Umbilical cord (tissue), 2 donors: ENCODE measurements at places on chromosomes 16 and 17.

DNA sequence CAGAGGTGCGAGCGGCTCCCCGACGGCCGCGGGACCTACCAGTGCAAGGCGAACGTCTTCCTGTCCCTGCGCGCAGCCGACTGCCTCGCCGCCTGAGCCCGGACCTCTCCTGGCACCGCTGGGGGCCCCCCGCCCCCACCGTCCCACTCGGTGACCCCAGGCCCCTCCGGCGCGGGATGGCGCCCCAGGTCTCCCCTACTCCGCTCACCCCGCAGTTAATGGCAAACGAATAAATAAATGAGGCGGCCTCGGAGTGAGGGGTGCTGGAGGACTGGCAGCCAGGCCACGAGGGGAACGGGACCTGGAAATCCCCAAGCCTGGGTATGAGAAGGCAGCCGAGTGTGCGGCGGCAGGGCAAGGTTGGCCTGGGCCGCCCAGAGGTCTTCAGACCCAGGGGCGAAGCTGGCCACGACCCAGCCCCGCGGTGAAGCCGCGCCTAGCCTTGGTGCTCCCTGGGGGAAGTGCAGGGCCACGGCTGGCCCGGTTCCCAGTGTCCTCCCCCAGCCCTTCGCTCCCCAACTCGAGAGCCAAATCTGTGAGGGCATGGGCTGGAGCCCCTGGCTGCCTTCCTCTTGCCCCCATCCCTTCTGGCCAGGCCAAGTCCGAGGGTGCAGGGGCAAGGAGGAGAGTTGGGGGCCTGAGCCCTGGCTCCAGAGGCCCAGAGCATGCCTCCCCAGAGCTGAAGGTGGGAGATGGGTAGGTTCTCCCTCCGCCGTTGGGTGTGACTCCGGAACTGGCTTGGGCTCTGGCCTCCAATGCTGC lies 796 bp downstream of the NPB start:
- DNase-seq: no peak

- DNase-seq: peak; percentile 28
Observed at GRCh38 chr17:4208238-4208637, 55.5 kb downstream of the ANKFY1 start.

DNA sequence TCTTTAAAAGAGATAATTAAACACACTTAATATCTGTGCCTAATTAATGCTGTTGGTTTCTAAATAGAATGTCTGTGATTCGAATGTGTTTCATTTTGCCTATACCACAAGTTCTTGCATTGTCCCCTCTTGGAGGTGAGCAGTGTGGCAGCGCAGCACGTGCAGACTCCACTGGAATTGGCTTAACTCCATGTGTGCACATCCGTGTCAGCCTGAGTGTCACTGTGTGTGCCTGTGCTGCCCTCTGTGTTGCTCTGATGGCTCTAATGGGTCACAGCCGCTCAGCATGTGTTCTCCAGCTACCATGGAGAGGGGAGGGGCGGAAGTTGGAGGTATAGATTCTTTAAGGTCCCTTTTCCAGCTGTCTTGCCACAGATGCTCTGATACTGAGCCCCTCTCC lies 226.6 kb downstream of the SPECC1 start:
- DNase-seq: no peak

GRCh38 chr17:30840771-30841170 lies 9.0 kb downstream of the ATAD5 start:
- DNase-seq: no peak

DNA sequence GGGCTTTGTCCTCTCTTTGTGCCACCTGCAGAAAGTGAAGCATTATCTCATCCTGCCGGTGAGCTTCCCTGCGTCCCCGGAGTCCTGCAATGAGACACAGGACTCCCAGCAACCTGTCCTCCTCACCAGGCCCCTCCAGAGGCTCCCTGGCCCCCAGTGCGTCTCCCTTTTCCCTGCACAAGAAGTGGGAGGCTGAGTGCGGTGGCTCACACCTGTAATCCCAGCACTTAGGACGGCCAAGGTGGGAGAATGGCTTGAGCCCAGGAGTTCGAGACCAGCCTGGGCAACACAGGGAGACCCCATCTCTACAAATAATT lies 8.4 kb downstream of the GRB7 start:
- DNase-seq: no peak

DNA sequence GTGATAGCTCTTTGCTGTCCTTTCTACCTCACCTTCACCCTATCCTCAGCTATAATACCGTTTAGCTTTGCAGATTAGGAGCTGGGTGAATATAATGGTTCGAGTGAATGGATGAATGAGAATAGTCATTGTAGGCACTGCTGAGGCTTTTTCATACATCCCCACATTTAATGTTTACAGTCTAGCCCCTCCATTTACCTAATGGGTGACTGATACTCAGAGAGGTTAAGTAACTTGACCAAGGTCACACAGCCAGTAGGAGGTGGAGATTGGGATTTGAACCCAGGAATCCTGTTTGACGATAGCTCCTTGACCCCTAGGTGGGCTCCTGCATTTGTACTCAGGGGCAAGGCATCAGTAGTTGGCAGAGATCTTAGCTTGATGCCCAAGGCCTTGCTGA lies 195.6 kb downstream of the CCDC182 start:
- no peak for DNase-seq

- no peak for DNase-seq
Observed at GRCh38 chr17:70292366-70292765, 123.0 kb downstream of the KCNJ2 start.

DNA sequence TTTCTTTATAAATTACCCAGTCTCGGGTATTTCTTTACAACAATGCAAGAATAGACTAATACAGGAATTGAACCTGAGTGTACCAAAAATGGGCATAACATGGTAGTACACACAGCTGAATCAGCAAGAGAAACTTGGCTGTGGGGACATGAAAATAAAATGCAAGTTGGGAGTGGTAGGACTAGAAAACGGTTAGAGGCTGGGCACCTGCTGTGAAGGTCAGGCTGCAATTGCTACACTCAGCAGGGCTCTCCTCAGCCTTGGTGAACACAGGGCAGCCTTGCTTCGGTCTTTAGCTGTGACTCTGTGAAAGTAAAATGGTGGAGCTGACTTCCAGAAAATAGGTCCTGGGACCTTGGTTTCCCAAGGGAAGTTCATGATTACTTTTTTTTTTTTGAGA lies 45.6 kb downstream of the CNGB1 start:
- no peak for DNase-seq

GRCh38 chr17:2412561-2413021 lies 11.7 kb upstream of the MNT start:
- DNase-seq: no peak

DNA sequence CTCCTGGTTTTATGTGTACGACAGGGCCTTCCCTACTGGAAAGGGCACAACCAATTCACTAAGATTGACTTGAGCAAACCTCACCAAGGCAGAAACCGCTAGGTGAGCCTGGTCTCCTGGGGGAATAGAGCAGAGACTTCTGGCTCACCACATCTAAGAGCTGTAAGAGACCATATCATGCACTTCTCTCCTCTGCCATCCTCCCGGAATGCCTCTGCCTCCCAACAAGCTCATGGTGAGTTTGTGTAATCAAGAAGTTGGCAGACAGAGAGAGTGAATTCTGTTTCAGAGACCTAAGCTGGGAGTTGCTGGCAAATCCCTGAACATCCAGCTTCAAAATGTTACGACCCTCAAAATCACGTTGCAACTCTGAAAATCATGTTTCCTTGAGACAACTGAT lies 154.8 kb downstream of the SLC39A11 start:
- peak; percentile 33 for DNase-seq

DNA sequence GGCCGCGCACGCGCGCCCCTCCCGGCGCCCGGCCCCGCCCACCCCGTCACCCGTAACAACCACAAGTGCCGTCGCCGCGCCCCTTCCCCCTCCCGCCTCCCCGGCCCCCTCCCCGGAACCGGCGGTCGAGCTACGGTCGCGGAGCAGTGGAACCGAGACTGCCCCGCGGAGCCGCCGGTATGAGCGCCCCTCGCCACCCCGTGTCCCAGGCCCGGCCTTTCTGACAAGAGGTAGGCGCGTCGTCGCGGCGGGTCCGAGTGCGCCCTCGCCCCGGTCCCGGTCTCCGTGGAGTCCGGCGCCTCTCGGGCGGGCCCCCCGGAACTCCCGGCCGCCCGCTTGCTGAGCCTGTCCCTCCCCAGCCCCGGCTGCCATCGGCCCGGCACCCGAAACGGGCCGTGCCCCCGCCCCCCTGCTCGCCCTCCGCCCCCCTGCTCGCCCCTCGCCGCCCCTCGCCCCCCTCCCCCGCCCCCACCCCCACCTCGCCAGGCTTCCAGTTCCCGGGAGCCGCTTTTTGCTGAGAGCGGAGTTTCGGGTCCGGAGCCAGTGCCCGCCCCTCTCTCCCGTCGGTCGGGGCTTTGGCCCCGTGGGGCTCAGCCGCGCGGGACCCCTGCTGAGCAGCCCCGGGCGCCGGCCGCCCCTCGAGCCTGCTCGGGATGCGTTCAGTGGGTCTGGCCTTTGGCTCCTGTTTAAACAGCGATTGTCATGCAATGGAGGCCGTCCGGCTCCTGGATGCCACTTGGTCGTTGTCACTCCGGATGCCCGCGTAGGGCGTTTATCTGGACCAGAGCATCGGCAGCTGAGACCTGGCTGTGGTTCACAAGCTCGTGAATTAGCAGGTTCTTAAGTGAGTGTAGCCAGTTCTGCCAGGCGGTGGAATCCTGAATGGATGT lies at the start of gene SEC14L1:
SEC14L1 (plus strand) TSS at position 92 of the 890 bp plus-strand sequence. CDS start 2,628 bp downstream, outside the sequence.
- DNase-seq: no peak

GRCh38 chr16:64656471-64656870 lies 465.4 kb downstream of the CDH11 start:
- DNase-seq: no peak

- DNase-seq: no peak
Observed at GRCh38 chr17:65088621-65089360, 32.3 kb upstream of the GNA13 start.

GRCh38 chr17:68568581-68568980 lies 32.6 kb downstream of the FAM20A start:
- DNase-seq: no peak

DNA sequence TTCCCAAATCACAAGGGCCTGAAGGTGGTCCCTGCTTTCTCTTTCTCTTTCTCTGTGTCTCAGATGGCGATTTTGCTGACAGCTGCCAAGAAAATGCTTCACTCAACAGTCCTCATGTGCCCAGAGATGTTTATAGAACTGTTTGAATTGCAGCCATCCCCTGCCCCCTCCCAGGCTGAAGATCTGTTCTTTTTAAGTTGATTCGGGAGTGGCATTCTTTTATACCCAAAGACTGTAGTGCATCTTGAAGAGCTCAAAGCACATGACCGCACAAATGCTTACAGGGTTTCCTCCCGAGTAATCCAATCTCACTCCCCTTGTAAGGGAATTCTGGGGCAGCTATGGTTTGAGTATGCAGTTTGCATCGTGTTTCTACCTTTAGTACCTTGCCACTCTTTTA lies 75.7 kb downstream of the SEC14L1 start:
- DNase-seq: no peak

DNA sequence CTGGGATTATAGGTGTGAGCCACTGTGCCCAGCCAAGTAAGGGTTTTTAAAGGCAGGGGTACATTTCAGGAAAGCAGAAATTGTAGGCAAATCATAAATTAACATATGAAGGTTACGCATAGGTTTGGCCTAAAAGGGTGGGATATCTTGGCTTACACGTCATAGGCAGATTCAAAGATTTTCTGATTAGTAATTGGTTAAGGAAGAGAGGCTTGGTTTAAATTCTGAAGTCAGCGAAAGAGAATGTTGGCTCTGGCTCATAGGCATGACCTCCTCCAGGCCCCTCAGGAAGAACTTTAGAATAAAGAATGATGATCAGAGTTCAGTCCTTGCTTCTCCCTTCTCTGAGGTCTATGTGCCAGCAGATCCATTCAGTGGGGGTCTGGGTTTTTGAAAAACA lies 124.8 kb upstream of the RBBP6 start:
- no peak for DNase-seq

DNA sequence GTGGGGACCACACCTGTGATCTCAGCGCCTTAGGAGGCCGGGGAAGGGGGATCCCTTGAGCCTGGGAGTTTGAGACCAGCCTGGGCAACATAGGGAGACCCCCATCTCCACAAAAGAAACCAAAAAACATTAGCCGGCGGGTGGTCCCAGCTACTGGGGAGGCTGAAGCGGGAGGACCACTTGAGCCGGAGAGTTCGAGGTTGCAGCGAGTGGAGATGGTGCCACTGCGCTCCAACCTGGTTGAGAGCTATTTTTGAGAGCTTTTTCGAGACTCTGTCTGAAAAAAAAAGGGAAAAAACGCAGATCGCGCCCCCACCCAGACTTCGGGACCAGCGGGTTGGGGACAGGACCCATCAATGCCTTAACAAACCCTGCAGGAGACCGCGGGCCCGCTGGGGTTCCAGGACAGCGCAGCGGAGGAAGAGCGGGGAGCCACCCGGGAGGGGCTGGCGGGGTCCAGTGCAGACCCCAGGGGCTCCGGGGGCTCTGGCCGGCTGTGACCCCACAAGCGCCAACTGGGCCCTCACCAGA lies 762 bp upstream of the BAIAP3 start:
- DNase-seq: no peak

DNA sequence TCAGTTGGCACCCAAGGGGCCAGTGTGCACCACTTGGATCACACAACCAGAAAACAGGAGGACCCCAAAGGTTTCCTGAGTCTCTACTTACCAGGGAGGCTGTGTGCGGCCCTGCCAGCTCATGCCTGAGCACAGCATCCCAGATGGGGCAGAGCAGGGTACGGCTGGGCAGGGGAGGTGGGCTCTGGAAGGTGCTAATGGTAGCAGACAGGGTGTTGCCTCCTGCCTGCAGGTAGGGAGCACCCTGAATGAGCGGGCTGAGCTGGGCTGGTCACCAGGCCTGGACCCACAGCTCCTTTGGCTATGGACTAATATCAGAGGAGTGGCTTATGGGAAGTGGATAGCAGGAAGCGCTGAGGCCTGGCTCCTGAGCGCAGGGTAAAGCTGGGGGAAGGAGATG lies 14.6 kb downstream of the RECQL5 start:
- DNase-seq: no peak

GRCh38 chr17:81703747-81704654 lies 834 bp downstream of the MRPL12 start:
- DNase-seq: no peak

DNA sequence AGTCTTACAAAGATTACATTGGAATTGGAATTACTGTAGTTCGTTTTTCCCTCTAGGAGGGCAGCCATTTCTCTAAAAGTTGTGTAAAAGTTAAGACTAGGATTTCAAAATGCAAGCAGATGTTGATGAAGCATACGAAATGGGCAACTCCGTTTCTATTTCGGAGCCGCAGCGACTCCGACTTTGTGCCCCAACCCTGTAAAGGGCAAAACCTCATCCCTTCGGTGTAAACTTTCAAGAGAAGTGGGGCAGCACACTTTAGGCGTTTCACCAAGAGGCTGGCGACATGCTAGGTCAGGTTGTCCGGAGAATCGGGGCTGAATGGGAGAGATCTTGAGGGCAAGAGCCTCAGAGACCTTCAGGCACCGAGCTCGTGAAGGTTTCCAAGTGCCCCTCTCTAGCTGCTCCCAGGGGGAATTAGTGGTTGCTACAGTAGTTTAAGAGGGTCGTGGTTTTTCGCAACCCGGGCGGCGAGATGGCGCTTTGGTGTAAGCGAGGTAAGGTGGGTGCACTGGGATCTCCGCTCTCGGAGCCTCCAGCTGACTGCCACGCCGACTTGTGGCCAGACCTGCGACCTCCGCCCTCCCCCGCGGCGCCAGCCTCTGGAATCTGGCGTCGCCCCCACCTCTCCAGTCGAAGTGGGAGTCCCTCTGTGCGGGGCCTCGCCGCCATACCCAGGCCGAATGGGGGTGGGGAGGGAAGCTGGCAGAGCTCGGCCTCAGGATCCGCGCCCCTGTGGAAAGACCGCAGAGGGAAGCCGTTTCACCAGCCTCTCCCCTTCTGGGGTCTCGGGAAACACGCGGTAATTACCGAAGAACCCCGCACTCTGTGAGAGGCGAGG lies 1.0 kb upstream of the HEXIM2 start:
- peak; percentile 80 for DNase-seq
